ENCODE measurements at places on chromosomes 2 and 18.
A peak's percentile ranks its signal among the peaks of the same experiment; 100 is the strongest.

GRCh38 chr18:62264984-62265383, 60.1 kb upstream of the TNFRSF11A start:
- DNase-seq = no peak

DNA sequence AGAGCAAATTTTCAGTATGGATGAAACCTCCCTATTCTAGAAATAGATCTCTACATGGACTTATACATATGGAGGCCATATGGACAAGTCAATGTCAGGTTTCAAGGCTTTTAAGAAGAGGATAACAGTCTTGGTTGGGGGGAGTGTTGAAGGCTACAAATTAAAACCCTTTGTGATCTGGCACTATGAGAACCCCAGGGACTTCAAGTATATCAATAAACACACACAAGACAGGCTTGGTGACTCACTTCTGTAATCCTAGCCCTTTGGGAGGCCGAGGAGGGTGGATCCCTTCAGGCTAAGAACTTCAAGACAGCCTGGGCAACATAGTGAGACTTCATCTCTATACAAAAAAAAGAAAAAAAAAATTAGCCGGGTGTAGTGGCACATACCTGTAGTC, 127.2 kb upstream of the SP5 start:
- no peak for DNase-seq

DNA sequence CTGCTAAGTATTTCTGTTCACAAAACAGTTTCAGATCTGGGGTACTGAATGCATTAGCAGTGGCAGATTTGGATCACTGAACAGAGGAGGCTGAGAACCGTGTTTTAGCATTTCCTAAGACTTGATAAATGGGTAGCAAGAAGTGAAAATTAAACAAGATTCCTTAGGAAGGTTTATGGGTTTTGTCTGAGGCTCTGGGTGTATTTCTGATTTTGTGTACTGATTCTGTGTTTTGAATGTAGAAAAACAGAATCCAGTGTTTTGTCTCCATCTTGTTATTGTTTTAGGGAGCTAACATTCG, 1.4 kb downstream of the FAM117B start:
- DNase-seq = no peak

- no peak for DNase-seq
Measured at GRCh38 chr2:181152701-181153100, 172.3 kb downstream of the UBE2E3 start.

DNA sequence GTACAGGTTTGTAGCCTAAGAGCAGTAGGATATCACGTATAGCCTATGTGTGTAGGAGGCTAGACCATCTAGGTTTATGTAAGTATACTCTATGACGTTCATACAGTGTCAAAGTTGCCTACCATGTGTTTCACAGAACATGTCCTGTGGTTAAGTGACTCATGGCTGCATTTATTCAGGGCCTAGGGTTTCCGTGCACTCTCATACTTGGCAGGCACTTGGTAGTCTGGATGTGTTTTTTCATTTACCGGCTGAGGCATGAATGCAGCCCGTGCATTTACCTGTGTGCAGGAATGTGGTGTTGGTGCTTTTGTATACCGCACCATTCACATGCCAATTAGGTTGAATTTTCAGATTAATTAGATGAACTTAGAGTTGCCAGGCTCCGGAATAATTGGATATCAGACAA, 43.4 kb downstream of the MYL12B start:
- DNase-seq = peak; percentile 19

- peak; percentile 28 for DNase-seq
Measured at GRCh38 chr2:162840598-162841246, 2.2 kb upstream of the KCNH7 start.

DNA sequence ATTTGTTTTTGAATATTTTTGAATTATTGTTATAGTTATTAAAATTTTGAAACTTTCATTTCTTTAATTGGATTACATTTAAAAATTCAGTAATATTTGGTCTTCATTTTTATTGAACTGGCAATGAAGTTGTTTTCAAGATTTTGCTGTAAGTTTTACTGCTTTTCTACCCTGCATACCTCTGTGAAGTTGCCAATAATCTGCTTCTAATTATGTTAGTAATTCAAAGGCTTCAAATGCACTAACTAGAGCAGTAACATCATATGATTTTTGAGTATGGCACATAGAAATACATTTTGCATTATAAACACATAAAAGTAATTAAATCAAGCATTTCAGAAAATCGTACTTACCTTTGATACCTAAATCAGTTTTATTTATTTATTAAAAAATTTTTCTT, 40.3 kb upstream of the FAM171B start:
- no peak for DNase-seq

GRCh38 chr2:200188876-200189275, 117.6 kb upstream of the SPATS2L start:
- DNase-seq = no peak

DNA sequence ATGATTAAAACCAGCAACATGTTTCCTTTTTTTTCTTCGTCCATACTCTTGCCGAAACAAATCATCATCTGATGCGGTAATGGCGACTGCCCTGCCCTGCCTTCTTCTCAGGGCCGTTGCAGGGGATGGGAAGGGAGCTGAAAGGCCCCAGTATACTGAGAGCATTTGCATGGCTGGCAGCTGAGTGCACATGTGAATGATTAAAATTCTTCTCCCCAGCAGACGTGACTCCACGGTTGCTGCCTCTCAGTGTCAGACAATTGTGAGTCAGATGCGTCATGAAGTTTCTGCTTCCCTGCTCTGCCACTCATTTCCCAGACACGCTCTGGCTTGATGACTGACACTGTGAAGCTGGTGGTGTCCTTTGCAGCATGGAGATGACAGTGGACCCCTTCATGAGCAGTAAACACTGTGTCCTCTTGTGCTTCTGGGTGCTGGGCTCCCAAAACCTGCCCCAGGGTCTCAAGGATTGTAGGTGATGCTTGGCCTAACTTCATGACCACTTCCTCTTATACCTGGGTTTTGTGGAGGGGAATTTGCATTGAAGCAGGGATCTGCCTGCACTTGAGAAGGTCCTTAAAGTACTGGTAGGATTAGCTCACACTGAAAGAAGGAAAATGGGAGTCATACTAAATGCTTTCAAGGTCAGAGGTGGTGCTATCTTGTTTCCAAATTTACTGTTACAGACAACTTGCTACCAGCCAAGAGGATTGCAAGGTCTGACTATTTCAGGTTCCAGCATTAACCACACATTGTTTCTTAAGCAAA, 222.5 kb upstream of the COPS8 start:
- peak; percentile 13 for DNase-seq

DNA sequence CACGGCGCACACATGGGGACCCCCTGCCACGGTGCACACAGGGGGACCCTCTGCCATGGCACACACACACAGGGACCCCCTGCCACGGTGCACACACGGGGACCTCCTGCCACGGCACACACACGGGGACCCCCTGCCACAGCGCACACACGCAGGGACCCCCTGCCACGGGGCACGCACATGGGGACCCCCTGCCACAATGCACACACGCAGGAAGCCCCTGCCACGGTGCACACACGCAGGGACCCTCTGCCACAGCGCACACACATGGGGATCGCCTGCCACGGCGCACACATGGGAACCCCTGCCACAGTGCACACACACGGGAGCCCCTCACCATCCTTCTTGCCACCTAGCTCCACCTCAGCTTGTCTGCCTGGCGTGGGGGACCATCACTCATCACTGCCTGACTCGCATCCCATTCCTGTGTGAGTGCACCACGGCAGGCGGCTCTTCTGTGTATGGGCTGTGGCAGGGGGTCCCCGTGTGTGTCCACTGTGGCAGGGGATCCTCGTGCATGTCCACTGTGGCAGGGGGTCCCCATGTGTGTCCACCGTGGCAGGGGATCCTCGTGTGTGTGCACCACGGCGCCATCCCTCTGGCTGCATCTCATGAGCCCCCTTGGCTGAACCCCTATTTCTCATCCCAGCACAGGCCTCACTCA, 206.7 kb downstream of the EIPR1 start:
- DNase-seq = no peak

- DNase-seq = no peak
Measured at GRCh38 chr2:33321236-33321771, 155.1 kb upstream of the RASGRP3 start.

- no peak for DNase-seq
Measured at GRCh38 chr2:130819608-130820278, 17.0 kb upstream of the ARHGEF4 start.

DNA sequence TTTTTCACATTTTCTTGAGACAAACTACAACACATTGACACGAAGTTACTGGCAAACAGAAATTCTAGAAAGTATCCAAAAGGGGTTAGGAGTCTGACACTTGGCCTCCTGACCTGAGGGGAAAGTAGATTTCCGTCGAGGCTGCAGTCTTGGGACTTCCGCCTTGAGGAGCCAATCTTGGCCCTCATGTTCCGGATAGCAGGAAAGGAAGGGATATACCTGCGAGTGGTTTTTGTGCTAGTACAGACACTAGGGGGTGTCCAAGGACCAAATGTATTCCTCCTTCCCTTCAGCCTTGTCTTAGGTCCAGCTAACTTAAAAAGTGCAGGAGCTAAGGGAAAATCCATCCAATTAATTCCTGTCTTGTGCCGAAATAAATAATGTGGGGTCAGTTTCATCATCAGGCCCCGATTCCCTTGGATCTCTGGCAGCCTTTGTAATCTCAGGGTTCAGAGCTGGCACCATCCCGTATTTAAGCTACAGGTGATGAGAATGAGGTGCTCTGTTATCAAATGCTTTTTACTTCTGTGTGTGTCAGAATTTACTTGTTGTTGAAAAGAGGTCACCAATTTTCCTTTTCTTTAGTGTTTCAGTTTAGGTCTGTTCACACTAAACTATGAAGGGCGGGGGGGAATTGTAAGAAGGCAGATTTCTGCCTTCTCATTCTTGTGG, 330.2 kb upstream of the FANCL start:
- peak; percentile 61 for DNase-seq

DNA sequence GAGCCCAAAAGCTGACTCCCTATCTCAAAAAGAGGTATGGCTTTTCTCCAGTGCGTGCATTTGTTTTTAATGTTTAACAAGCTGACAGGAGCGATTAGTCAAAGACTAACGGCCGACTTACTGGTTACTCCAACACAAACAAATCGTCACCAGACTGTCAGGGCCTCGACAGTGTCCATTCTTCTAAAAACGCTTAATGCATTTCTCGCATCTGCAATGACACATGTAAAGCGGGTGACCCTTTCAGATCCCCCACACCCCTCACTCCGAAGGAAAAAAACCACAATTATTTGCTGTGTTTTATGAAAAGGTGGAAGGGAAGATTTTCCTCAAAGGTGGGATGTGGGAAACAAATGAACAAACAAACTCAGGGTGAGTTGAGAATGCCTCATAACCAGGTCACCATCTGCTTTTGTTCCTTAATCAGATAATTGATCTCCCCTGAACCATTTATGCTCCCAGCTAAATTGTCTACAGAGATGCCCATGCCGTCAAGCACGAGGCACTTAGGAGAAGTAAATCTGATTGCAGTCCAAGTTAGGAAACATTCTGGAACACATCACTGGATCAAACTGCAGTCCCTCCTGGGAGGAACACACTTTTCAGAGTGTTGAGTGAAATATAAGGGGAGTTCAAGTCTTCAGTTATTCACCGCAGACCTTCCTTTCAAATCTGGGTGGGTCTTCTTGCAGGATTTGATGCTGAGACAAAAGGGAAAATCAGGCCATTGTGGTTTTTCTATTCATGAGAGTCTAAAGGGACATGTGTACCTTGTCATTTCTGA, 340.8 kb downstream of the CMPK2 start:
- no peak for DNase-seq

DNA sequence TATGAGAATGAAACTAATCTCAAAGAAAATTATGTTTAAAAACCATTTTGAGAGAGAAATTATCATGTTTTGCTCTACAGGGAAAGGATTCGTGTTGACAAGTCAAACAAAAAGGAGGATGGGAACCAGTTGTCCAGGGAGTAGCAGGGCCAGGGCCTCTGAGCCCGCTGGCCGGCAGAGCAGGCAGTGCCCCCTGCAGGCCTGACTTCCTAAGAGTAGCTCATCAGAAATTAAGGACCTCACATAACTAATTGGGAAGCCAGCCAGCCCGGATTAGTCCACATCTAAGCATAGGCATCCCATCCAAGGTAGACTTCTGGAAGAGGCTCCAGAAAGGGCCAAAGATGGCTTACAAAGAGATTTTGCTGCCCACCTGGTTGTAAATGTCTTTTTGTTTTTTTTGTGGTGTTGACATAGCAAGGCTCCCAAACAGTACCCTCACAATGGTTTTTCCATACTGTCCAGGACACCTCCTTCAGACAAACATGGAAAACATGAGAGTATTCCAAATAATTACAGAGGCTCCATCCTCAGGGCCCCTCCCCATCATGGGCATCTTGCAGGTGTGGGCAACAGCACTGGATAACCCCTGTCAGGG, 241.2 kb upstream of the TANK start:
- peak; percentile 70 for DNase-seq

- DNase-seq = no peak
Measured at GRCh38 chr2:162074632-162074895, 549 bp upstream of the DPP4 start.

GRCh38 chr2:30237966-30238800, 6.8 kb downstream of the LBH start:
- DNase-seq = no peak

- DNase-seq = no peak
Measured at GRCh38 chr2:124250433-124250832, 225.3 kb downstream of the CNTNAP5 start.

- no peak for DNase-seq
Measured at GRCh38 chr2:217980591-217980990, 22.2 kb downstream of the TNS1 start.

DNA sequence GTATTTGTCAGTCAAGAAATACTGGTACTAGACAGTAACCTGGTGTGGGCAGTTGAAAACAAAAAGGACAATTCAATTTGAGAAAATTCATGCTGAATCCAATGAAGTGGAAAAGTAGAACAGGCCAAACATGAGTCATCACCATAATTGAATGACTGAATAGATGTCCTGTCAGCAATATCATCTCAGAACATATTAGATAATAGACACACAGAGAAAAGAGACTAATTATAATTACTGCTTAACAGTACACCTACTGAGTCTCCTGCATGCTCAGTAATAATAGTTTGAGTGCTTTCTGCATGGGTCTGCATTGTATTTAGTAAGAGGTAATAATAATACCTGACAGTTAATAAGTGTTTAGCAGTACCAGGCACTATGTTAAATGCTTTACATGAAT, 138.6 kb upstream of the ZC3H15 start:
- no peak for DNase-seq

DNA sequence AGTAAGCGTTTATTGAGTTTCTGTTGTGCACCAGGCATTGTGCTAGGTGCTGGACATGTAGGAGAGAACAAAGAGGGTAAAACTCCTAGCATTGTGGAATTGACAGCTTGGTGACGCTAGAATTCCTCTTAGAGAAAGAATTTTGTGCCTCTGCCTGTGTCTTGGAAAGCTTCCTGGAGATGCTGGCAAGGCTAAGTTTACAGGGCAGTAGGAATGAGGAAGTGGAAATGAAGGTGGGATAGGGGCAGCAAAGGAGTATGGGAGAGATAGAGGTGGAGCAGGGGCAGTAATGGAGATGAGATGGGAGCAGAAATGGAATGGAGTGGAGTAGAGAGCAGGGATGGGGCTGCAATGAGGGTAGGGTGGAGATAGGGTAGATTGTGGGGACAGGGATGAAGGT, 29.8 kb downstream of the GPR39 start:
- no peak for DNase-seq

DNA sequence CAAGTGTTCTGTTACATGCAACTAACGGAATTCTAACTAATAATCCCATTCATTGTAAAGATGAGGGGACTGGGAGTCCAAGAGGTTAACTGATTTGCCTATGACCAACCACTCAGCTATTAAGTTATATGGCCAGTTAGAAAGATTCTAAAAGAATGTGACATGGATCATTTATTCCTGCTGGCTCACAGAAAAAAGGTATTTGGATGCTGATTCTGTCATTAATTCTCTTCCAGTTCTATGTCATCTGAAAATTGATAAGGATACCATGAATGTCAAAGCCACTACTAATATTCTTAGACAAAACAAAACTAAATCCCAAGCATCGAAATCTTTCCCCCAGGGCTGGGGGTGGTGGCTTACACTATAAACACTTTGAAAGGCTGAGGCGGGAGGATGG, 41.2 kb upstream of the GORASP2 start:
- DNase-seq = no peak
